Right lung (tissue), 10 donors: ENCODE measurements at places on chromosomes 4 and X.

DNA sequence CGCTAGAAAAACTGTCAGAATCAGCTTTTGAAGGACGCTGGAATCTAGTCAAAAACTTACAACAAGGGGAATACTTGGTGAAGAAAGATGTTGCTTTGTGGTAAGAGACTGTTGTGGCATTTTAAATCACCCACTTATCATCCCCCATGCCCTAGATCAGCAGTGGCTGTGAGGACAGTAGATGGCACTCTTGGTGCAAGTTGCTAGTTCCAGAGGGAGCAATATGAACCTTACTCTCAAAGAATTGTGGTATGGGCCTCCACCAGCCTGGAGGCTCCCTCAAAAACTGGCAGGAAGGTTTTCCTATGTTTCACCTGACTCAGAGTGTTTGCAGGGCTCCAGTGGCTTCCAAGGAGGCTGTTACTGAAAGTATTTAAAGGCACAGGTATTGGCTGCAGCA lies 37.7 kb upstream of the SLC16A2 start:
- DNase-seq, result no peak

DNA sequence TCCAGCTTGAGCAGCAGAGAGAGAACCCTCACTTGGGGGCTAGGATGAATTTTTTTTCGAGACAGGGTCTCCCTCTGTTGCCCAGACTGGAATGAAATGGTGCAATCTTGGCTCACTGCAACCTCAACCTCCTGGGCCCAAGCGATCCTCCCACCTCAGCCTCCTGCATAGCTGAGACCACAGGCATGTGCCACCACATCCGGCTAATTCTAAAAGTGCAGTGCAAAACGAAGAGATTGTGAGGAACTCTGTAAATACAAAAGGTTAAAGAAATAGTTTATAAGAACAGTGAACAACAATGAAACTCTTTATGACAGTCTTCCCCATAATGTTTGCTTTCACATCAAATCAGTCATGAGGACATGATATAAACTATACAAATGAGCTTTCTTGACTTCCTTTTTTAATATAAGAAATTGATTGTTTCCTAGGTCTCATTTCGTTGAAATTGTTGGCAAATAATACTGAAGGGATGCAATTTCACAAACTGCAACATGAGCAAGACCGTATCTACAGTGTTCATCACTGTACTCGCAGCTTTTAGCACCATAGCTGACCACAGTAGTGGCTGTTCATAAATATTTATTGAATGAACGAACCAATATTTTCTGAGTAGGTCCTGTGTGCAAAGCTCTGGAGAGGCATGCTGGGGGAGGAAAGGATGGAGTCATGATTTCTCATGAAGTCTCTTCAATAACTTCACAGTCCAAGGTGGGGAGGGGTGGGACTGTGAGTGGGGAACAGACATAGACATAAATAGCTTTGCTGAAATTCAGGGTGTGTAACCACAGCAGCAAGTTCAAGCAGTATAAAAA lies 116.1 kb downstream of the SHROOM3 start:
- no peak for DNase-seq

DNA sequence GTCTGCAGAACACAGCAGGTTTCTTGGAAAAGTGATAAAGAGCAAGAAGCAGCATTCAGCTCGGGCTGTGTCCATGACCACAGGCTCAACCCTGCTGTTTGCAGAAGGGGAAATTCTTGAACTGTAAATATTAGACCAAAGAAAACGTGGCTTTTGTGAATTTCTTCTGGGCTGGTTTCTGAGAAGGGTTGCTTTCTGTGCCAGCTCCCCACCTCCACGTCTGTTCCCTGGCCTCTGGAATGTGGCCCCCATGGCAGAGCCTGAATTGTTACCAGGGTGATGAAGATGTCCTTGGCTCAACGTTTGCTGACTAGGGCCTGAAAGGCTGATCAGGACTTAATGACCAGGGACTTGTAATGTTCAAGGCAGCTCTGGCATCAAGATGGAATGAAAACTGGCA lies 116.0 kb downstream of the CPEB2 start:
- DNase-seq, result peak; percentile 21

GRCh38 chr4:98536631-98537030 lies 121.8 kb downstream of the TSPAN5 start:
- no peak for DNase-seq

DNA sequence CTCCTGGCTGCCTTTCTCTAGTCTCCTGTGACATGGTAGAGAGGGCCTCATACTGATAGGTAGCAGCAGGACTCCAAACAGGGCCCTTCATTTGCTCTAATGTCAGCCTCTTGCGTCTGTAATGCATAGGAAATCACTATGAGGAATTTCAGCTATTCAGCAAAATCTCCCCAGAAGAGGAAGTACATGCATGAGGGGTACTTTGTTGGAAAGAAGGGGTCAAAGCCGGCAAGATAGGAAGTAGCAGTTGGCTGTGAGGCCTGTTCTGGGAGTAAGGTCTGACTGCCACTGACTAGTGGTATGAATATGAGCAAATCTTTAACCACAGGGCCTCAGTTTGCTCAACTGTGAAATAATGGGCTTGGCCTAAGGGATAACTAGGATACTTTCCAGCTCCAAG lies 283.2 kb downstream of the ARHGAP10 start:
- DNase-seq, result no peak
